ENCODE measurements at places on chromosomes 13 and 19.
A peak's percentile ranks its signal among the peaks of the same experiment; 100 is the strongest.

DNA sequence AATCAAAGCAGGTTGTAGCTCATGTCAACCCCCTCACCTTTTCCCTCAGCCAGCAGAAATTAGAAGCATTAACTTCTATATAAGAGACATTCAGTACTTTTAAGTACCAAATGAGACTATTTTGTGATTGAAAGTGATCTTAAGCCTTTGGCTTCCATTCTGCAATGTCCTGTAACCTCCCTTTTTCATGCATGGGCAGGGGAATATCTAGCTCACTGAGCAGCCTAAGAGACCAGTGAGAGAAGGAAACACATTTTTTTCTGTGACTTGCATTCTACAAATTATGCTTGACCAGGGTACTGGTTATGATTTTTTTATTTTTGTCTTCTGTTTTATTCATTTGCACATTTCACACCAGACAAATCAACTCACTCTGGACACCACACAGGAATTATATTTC, 369.6 kb downstream of the KCTD12 start:
- no peak for DNase-seq

DNA sequence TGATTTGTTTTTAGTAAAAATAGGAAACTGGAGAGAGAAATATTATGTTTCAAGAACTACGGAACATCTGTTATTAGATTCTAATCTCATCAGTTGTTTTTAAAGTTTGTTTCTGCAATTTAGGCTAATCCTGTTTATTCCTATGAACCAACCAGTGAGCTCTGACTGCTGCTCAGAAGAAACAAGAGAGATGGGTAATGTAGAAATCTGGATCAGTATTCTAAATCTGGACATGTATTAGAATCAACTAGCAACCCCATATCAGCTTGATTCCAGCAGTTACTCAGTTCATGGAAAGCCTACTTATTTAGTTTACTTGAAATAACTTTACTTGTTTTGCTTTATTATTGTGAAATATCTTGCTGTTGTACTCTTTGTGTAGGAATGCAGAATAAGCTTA, 115.2 kb downstream of the TNFRSF19 start:
- no peak for DNase-seq

DNA sequence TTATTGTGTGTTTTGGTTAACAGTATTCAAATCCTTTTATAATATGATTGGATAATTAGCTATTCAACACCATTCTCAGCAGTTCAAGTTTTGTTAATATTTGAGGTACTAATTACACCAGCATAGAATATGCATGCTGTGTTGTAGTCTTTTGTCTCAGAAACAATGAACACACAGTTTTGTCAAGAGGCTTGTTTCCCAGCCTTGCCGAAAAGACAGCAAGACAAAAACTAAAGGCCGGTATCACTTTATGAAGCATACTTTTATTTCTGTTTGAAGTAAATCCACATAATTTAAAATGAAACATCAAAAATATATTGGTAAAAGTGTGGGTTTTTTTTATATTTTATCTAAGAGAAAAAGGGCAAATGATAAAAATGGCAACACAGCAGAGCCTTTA, 7.5 kb downstream of the GPR180 start:
- DNase-seq, result no peak

DNA sequence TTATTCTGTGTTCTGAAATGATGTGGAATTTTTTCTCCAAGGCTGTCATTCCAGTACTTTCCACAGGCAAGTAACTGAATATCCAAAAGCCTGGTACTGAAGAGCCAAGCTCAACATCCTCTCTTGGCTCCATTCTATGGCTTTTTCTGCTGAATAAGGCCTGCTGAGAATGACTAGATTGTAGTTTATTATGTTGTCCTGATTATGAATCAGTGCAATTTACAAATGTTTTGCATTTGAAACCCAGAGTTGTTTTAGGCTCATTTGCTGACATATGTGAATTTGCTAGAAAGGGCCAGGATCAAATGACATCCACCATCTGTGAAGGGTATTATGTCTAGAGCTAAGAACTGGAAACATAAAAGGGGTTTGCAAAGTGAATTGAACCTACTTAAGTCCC, 596.6 kb downstream of the KCTD12 start:
- no peak for DNase-seq

GRCh38 chr13:108034909-108035410, 180.4 kb downstream of the LIG4 start:
- DNase-seq, result no peak

DNA sequence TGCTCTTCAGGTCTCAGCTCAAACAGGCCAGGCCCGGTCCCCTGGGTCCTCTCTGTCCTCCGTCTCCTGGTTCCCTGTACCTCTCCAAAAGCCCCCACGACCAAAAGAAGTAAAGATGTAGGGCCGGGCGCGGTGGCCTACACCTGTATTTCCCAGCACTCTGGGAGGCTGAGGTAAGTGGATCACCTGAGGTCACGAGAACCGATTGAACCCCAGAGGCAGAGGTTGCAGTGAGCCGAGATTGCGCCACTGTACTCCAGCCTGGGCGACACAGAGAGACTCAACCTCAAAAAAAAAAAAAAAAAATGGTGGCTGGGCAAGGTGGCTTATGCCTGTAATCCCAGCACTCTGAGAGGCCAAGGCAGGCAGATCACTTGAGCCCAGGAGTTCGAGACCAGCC, 22.0 kb upstream of the BCL3 start:
- no peak for DNase-seq

DNA sequence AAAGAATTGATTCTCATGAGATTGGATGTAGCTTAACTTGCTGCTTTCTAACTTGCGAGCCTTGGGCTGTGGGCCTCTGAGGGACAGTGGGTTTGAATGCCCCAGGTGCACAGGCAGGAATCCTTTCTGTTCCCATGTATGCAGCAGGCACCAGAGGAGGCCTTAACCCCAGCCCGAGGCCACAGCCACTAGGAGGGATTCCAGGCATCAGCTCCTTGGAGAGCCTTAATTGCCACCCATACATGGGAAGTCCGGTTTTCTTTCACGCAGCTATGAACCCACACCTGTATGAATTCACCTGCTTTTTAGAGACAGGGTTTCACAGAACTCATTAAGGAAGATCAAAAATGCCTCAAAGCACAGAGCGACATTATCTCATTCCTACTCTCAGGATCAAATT, 117.9 kb downstream of the CRYL1 start:
- no peak for DNase-seq

- no peak for DNase-seq
Measured at GRCh38 chr13:24670961-24671381, 9.2 kb upstream of the ATP12A start.

DNA sequence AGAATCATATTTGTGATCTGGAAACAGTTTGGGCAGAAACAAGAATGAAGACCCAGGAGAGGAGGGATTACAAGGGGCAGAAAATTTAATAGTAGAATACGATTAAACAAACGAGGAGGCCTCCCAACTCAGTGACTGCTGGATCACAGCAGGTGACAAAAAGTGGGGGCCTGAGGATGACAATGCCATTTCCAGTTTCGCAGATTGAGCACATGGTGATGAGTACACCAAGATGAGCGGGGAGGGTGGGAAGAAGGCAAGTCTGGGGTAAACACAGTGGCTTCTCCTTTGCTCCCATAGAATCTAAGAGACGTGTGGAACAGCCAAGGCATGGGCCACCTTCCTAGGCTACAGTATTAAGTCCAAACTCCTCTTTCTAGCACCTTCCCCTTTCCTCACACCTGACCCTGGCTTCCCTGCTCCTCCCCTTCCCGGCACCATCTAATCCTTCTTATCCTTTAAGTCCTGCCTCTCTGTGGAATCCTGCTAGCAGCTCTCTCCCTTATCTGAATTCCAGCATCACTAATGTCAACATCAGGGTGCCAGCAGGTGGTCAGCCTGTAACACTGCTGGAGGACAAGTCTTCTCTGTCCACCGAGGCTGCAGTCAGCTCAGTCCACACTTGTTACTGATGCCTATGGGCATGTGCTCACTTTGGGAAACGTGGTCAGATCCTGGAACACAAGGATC, 13.5 kb downstream of the ATP7B start:
- no peak for DNase-seq

DNA sequence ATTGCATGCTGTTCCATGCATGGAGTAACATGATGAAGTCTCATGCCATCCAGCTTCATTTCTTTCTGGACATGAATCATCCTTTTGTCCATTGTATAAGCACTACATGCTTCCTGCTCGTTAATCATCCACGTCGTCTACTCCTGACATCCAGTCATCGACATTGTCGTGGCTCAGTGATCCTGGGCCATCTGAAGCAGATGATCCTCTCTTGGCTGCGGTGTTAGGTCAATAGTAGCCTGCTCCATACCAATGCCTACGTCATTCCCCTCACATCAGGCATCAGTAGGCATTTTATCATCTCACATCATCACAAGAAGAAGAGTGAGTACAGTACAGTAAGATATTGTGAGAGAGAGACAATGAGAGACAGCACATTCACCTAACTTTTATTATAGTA, 7.9 kb upstream of the MYO16 start:
- DNase-seq, result no peak

DNA sequence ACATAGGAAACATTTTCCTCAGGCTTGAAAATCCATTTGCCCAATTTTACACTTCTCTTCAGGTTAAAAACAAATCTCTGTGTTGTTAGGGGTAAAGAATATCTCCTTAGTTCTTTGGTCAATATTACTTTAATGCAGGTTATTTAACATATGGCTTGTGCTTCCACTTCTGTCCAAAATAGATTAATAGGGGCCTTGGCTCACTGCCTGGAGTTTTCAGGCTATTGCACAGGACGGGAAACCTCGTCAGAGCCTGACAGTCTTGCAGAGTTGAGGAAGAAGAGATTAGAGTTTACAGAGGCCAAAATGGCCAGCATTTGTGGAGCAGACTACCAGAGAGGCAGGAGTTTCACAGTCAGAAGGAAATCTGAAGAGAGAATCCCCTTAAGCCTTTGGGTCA, 863.9 kb upstream of the GPC6 start:
- no peak for DNase-seq

- no peak for DNase-seq
Measured at GRCh38 chr13:113652404-113653263, 5.4 kb downstream of the ATP4B start.

- DNase-seq, result no peak
Measured at GRCh38 chr19:29532956-29533355, 7.2 kb downstream of the VSTM2B start.

- DNase-seq, result no peak
Measured at GRCh38 chr19:32404933-32405430, 588 bp upstream of the DPY19L3 start.

DNA sequence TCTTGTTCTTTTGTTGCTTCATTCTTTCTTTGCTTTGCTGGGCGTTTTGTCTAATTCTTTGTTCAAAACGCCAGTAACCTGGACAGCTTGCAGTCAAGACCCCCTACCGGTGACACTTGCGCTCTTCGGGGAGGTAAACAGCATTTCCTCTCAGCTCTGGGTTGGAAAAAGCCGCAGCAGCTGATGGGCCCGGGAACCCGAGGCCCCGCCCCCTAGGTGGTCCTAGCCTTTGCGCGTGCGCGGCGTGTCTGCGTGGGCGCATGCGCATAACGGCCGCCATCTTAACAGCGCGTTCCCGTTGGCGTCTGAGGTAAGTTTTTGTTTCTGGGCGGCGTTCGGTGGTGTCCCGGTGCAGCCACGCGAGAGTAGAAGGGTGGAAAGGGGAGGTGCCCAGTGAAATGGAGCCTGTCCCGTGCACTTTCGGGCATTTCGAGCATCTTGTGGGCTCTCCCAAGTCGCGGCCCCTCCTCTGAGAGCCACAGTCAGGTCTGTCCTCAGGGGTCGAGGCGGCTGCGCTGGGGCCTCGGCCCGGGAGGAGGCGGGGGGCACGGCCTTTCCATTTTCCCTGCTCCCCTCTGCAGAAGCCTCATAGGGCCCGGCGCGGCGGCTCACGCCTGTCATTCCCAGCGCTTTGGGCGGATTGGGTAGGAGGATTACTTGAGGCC, at the start of gene ZNF559:
TSS of gene ZNF559 (plus strand) at position 261 of the 665 bp plus-strand sequence. CDS start 14,371 bp downstream, outside the sequence.
- peak; percentile 94 for DNase-seq

DNA sequence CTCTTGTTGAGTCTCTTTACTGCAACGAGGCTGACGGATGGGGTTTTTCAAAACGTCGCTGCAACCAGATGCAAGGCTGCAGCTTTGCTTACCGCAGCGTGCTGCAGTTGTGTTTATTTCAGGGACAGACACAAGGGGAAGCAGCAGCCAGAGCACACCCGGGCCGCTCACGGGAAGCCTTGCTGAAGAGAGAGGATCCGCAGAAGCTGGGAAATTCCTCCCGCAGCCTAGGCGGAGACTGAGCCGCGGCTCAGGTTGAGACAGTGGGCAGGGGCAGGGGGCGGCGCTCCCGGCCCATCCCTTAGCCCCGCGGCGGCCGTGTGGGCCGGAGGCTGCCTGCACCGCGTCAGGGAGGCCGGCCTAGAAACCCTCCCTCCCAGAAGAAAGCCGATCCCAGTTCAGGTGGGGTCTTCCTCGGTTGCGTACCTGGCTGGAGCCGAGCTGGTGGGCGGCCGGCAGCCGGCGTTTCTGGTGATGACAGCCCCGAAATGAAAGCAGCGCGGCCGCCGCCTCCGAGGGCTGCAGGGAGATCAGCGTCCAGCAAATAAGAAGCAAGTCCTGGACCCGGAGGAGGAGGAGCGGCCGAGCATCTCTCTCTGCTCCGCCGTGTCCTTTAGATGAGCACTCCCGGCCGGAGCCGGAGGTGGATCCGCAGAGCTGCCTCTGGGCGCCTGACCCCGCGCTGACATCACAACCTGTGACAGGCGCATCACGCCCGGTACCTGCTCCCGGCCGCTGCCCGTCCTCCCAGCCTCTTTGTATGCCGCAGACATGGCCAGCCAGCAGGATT, at the start of gene FRY:
TSS of gene FRY (plus strand) at position 750 of the 790 bp plus-strand sequence. CDS start at position 772, 22 bp downstream.
- DNase-seq, result peak; percentile 7

DNA sequence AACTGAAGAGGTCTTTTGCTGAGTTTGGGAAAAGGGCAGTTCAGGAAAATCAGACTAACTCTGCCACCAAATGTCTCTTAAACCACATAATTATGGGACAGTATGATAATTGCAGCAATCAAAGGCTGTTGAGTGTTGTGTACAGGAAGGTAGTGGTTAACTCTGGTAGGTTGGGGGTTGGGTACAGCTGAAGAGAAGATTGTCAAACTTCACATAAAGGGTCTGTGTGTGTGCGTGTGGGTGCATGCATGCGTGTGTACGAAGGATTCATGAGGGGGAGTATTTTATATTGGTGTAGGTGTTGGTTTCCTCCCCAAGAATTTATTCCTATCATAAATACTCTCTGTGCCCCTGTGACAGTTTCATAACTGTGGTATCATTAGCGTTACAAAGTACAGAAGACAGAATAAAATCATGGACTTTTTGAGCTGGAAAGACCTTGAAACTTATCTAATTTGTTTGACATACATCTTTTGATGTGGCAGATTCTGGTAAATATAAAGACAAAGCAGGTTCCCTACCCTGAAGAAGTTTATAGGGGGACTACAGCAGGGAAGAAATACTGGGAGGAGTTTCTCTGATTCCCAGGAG, 94.1 kb downstream of the PCCA start:
- no peak for DNase-seq
